ENCODE measurements at places on chromosomes 4 and X.

DNA sequence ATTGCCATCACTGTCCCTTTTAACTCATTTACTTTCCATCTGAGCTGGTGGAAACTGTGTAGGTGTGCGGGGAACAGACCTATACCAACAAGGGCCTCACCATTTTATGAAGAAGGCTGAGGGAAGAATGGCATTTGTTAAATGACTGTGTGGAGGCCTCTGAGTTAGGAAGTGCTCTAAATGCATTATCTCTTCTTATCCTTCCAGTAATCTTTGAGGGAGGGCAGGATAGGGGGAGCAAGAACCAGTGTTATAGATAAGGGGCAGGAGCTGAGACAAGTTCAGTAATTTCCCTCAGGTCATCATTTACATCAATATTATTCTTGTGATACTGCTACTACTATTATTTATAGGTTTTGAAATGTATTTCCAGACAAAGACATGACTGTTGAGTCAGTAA is 122.4 kb upstream of the PDLIM3 start:
- no peak for DNase-seq

DNA sequence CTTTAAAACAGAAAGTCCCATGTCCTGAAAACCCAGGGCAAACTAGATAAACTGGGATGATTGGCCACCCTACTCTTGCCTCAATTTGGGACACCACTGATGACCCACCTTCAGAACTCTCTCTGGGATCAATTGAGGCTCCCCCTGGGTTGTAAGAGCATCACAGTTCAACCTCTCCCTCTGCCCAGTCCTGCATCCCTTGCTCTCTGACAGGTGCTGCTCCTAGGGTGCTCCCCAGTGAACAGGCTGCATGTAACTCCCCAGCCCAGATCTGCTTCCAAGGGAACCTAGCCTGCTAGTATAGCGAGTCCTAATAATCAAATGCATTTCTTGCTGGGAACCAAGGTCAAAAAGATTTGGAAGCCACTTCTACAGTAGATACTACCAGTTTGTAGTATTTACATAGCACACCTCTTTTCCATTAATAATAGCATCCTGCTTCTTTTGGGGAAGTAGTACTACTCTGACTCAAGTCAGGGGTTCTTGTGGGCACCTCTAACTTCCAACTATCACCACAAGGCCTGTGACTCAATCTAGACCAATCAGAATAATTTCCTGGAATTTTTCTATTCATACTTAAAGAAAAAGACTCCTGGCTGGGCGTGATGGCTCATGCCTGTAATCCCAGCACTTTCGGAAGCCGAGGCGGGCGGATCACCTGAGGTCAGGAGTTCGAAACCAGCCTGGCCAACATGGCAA is 42.1 kb upstream of the SPINK2 start:
- DNase-seq: peak; percentile 12

DNA sequence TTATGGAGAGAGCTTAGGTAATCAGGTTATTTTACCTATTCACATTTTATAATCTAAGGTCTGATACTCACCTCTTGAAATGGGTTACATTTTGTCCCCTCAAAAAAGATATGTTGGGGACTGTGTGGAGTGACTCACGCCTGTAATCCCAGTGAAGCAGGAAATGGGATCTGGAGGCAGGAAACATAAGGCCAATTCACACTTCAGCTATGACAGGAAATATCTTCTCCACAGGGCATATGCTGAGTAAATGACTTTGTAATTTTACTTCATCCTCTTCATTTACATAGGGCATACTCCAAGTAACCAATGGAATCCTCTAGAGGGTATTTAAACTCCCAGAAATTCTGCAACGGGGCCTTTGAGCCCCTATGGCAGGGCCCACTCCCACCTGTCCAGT is 54.8 kb upstream of the ZMAT1 start:
- no peak for DNase-seq

DNA sequence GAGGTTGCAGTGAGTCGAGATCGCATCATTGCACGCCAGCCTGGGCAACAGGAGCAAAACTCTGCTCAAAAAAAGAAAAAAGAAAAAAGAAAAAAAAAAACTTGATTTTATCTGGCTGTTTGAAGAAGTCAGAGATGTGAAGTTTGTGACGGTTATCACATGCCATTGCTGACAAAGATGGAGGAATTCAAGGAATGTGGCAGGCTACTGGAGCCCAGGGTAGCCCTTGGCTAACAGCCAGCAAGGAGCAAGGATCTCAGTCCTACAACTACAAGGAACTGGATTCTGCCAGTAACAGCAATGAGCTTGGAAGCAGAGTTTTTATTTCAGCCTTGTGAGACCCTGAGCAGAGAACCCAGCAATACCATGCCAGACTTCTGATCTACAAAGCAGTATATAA is 24.3 kb upstream of the TET2 start:
- peak; percentile 5 for DNase-seq

- no peak for DNase-seq
These were observed 296.1 kb upstream of the LDB2 start for GRCh38 chr4:17194586-17194985.

DNA sequence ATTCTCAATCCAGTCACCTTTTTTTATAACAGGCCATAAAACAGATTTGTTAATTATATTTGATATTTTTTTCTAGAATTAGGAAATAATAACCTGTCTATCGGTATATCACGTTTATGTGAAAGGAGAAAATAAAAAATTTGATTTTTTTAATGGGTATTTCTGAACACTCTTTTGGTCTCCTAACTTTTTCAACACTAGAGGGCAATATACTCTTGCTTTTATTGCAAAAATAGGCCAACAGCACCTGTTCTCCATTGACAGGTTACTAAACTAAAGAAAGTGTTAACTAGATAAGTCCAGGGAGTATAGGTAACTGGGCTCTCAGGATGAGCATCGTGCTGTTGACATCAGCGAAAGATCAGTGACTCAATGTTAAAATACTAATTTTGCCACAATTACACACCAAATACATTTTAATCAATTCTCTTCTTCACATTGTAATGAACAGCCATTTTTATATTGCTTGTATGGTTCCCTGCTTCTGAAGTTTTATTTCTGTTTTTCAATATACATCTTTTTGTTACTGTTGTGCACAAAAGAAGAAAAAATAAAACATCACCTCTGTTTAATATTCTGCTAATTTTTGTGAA is 22.8 kb downstream of the NDST4 start:
- peak; percentile 1 for DNase-seq

DNA sequence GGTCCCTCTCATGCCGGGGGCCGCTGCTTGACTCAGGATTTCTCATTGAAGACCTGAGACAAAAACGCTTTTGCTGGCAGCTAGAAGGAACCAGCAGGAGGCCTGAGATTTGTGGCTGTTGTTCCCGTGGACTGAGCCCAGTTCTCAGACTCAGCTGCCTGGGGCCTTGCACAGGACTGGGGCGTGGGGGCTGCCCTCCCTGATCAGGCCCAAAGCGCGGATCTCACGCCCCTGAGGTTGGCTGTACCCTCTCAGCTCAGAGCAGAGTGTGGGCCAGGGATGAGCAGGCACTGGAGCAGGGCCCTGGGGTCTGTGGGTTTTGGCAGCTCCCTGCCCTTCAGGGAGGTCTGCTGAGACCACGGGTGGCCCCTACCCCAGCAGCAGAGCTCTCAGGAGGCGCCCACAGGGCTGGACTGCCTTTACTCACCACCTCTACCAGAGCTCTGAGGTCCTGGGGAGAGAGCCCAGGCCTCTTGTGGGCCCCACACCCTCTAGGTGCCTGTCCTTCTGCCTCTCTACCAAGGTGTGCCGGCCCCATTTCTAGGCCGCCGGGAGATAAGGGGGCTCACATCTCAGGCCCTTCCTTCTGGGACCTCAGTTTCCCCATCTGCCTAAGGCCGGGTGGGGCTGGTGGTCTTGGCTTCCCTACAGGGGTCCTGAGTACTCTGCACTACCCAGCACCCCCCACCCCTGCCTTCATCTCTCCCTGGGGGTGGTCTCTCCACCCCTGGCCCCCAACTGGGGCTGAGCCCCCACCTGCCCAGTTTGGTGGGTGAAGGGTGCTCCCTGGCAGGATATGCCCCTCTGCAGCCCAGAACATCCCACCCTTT is 5.6 kb downstream of the MSANTD1 start:
- no peak for DNase-seq

DNA sequence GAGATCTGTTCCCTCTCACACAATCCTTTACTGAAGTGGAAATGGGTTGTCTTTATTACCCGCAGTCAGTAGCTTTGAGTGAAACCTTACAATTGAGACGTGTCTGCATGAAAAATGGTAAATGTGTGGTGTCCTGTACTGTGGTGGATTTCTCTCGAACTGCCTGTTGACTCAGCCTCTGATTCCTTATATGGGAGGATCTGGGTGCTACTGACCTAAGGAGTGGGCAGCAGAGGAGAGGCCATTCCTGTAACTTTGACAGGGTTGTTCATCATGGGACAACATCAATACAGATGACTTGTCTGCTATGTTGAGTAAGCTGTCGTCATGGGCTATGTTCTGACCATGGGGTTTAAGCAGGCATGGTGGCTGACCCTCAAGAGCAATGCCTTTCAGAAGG is 159.6 kb upstream of the WDR1 start:
- no peak for DNase-seq

- no peak for DNase-seq
These were observed 14.4 kb downstream of the CPZ start for GRCh38 chr4:8606966-8607365.

GRCh38 chrX:110402850-110403221 is 44.2 kb downstream of the RTL9 start:
- DNase-seq: no peak

- DNase-seq: no peak
These were observed 46.0 kb downstream of the KLHL34 start for GRCh38 chrX:21612154-21612553.

- DNase-seq: no peak
These were observed 254.7 kb downstream of the PALLD start for GRCh38 chr4:168751263-168752225.

DNA sequence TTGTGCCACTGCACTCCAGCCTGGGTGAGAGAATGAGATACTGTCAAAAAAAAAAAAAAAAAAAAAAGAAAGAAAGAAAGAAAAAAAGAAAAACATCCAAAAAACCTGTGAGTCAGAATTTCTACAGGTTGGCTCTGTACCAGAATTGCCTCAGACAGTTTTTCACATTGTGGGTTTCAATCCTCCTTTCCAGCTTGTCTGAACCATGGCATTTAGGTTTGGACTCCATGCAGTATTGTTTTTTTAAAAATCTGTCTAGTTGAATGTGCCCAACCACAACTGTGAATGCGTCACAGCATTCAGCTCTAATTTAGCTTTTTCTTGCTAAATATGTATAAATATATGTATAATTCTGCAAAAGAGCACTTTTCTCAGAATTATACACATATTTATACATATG is 31.4 kb upstream of the ARSH start:
- no peak for DNase-seq

DNA sequence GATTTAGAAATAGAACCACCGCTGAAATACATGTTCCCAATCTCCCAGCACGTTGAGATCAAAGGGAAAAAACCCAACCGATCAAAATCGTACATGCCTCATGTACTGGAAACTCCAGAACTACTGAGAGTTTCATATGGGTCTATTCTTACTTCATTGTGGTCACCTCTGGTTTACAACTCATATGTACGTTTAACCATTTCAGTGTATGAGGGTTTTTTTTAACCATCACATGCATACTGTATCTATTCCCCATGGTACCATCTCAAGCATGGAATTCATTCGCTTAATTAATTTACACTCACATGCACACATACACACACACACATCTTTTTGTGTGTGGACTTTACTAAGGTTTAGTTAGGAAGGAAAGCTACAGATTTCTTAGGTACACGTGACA is 46.0 kb upstream of the CLNK start:
- no peak for DNase-seq

GRCh38 chrX:13177921-13178566 is 133.6 kb upstream of the FAM9C start:
- DNase-seq: no peak

- DNase-seq: peak; percentile 75
These were observed 52.8 kb downstream of the RBM47 start for GRCh38 chr4:40576651-40577480.

DNA sequence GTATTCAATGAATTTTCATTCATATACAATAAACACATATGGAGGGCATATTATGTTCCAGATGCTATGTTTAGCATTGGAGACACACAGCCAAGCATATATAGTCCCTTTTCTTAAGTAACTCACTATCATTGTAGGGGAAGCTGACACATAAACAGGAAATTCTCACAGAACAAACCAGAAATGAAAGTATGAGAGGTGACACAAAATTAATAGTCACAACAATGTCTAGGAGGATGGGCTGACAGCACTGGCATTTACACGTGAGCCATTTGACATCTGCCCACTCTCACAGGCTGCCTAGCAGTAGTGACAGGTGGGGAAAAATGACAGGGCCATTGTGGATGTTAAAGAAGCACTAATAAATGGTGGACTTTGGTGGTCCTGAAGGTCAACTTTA is 2.6 kb upstream of the CNOT6L start:
- no peak for DNase-seq

DNA sequence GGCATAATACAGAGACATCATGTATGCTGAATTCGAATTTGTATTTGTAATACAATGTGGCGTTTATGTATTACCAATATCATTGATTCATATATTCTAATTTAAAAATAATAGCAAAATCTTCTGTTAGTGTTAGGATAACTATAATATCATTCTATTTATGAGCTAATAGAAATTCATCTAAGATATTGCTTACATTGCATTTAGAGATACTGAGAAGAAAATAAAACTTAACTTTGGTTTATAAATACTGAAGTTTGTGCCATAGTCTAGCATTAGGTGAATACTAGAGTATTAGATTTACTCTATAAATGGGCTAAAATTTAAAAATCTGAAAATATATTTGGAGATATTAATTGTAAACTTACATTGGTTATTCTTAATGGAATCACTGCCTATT is 1590.6 kb downstream of the PCDH18 start:
- no peak for DNase-seq

- DNase-seq: no peak
These were observed 91.4 kb downstream of the STK32B start for GRCh38 chr4:5142726-5143125.

DNA sequence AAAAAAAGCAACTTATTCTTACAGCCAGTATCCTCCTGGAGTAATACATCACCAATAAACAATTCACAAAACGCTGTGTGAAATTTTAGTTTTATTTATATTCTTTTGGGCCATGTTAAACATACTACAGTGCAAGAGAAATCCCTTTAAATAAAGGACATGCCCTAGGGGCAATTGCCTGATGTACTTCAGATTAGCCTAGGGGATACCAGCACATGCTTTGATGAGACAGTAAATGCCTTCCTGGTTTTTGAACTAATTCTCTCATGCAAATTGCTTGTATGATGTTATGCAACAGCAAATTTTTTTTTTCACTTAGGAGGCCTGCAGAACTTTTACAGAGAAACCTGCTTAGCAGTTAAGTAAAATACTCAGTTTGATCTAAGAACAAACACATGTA is 711.9 kb upstream of the FRG1 start:
- no peak for DNase-seq
